HS-27A (cell line): ENCODE measurements at places on chromosomes 16 and 17.

DNA sequence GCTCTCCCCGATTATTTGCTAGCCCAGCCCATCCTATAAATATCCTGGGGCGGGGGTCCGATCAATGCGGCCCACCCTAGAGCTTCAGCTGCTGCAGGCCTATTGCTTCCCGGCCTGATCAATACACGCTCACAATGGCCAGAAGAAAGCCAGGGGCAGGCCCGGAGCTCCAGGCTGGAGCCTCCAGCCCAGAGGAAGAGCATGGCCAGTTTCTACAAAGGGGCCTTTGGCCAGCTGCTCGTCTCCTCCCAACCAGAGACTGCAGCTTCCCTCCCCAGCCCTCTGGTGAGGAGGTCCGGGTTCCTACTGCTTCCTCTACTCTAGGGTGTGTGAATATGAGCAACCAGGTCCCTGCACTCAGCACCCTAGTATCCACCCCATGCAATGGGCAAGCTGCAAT, 36.7 kb downstream of the SALL1 start:
- DNase-seq: no peak

DNA sequence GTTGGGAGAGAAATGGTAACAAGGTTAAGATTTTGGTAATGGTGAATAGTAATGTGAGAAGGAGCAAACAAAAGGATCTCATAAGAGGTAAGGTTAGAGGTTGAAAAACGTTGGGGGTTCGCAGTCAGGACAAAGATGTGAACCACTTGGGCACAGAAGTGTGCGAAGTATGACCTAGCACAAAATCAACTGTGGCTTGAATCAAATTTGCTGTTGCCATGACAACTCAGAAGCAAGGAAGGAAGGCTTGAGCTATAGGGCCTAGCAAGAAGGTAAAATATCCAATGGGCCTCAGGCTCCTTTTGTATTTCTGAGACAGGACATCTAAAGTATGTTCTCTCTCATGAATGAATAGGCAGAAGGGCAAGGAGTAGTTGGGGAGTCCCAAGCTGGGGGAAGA, 24.5 kb upstream of the TEKT1 start:
- DNase-seq: no peak

DNA sequence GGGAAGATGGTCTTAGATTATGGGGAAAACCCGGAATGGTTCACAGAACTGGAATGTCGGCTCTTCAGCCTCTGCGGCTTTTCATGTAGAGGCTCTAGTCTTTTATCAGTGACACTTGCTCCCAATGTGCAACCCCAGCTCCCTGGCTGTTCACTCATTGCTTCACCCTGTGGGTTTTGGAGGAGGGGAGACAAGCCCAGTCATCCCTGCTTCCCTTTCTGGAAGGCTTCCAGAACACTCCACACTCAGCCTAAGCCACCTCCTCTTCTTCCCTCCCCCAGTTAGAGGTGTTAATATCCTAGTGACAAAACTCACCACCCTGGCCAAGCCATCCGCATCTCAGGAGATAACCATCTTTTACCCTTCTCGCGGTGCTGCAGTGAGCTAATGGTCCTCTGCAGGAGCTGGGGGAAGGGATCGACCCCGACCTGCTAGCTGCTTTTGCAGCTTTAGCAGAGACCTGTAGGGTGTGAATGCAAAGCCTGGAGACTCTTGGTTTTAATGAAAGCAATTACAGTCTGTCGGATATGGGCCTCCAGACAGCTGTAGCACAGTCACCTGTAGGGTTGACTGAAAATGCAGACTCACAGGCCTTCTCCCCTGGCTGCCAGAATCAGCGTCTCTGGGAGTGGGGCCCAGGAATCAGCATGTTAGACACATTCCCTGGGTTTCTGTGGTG, 24.3 kb upstream of the LASP1NB start:
- DNase-seq: peak; percentile 75

- DNase-seq: no peak
Measured at GRCh38 chr17:4488989-4489595, 9.6 kb upstream of the SPNS2 start.

DNA sequence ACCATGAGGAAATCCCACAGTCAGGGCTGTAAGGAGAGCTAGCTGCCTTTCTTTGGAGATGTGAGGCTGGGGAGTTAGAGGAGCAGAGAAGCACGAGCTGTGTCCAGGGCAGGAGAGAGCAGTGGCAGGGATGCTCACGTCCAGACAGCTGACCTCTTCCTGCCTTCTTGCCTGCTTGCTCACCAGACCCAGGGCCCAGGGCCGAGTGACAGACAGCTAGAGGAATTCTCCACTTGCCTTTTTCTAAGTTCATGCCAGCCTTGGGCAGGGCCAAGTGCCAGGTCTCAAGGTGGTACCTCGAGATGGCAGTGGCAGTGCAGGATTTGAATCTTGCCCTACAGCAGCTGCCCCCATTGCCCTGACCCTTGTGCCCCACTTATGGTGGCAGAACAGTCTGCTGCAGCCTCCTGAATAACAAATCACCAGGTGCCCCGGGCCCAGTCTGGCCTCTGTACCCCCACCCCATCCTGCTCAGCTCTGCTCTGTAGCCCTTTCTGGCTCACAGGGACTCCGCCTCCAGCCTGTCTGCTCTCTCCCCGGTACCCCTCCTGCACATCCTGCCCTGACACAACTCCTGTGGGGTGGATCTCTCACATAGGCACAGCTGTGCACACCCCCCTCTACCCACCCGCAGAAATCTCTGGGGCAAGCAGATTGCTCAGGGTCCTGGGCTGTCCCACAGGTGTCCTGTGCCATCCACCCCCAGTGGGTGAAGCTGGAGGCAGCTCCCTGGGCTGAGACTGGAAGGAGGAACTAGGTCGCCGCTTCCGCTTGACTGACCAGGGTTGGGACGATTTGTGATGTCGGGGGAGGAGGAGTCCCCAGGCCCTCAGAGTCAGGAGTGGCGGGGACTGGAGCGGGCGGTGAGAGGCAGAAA, 25.9 kb downstream of the GRIN2C start:
- DNase-seq: no peak

DNA sequence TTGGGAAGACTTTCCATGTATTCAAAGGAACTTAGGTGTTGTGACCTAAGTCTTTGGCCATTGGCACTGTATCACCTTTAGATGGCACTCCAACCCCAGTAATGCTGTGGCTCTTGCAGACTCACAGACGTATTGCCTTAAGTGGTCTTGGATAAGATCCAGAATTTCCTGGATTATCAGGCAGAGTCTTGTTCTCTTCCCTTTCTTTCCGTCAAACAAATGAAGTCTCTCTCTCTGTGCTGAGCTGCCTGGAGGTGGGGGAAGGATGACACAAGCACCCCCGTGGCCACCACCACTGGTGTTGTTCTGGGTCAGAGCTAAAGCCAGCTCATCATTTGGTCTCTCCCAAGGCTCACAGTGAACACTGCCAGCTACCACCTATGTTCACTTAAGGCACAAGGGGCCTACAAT, 789.9 kb upstream of the KIF2B start:
- DNase-seq: no peak

DNA sequence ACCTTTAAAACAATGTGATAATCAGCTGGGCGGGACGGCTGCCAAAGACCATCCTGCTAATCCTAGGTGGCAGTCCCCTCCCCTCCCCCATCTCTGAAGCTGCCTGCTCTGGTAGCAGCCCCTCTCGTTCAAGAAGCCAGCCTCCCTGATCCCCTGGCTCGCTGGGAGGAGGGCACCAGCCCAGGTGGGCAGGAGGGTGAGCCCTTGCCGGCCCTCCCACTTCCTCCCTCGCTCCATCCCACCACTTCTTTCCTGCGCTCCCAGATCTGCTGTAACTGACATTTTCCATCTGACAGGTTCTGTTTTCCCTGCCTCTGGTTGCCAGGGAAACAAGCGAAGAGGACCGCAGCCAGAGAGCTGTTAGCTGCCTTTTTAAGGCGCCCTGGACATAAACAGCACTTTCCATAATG, 155.7 kb upstream of the TNRC6C start:
- DNase-seq: no peak

- no peak for DNase-seq
Measured at GRCh38 chr16:28504707-28505404, 1.8 kb downstream of the IL27 start.

DNA sequence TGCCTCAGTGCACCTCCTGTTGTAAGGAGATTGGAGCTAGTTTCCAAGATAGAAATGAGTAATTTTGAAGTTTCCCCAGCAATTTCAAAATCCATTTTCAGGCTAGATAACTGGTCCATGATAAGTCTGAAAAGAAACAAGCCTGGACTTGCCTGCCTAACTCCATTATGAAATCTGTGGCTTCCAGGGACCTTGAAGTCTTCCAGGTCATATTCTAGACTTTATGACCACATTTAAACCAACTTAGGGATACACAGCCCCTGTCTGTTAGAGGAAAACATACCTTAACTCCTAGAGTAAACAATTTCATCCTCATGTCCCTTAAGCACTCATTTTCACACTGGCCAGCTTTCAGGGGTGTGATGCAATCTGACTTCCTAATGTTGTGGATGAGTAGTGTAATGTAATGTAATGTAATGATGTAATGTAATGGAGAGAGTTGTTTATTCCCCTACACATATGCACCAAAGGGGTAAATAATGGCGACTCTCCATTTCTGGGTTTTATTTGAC, 96.7 kb upstream of the FAM20A start:
- DNase-seq: no peak

DNA sequence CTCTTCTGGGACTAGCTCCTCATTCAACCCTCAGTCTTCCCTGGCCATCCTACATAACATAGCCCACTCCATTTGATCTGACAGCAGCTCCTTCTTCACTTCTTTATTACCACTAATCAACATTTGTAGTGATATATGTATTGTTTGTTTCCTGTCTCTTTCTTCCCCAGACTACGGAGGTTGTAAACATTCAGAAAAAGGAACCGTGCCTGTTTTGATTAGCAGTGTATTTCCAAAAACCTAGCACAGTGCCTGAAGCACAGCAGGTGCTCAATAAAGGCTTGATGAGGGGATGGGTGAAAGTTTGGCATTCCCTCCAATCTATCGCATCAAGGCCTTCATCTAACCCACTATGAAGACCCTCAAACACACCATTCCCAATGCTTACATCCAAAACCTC, 150.8 kb downstream of the XYLT1 start:
- DNase-seq: no peak

GRCh38 chr17:77146246-77146632, 5.5 kb downstream of the SEC14L1 start:
- DNase-seq: no peak
